ENCODE measurements at places on chromosomes 6 and 20. TPM values are rescaled to one million over a fixed set of nuclear protein-coding genes. Genes with fewer than 3 reads are reported as not detected.
A peak's percentile ranks its signal among the peaks of the same experiment; 100 is the strongest.

DNA sequence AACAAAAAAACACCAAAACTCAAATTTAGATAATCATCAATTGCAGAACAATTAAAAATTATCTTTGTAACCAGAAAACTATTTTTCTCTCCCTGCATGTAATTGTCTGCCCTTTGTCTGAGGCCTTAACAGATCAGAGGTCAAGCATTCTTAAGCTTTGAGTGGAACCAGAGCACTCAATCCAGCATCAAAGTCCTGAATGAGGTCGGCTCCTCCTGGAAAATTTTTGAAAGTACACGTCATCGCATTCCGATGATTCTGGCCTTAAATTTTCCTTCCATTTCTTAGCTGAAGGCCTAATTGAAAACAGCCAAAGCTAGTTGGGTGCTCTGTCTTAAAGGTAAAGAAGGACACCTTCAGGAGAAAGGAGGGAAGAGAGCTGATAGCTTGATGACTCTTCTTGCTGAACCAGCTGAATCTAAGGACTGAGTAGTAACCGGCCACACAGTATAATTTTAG is 510.2 kb upstream of the SULF2 start:
- no peak for DNase-seq
- H3K4me1 ChIP-seq = no peaks in the 10 kb centered on the region
- H3K27ac ChIP-seq = no peak overlapping the region
- no peak overlapping the region for H3K4me3 ChIP-seq
- peaks cover 5% of the 10 kb centered on the region for H3K27me3 ChIP-seq

SLC44A4 gene
- 0.12 TPM for total RNA-seq

GLP1R gene
- not detected for total RNA-seq

DNA sequence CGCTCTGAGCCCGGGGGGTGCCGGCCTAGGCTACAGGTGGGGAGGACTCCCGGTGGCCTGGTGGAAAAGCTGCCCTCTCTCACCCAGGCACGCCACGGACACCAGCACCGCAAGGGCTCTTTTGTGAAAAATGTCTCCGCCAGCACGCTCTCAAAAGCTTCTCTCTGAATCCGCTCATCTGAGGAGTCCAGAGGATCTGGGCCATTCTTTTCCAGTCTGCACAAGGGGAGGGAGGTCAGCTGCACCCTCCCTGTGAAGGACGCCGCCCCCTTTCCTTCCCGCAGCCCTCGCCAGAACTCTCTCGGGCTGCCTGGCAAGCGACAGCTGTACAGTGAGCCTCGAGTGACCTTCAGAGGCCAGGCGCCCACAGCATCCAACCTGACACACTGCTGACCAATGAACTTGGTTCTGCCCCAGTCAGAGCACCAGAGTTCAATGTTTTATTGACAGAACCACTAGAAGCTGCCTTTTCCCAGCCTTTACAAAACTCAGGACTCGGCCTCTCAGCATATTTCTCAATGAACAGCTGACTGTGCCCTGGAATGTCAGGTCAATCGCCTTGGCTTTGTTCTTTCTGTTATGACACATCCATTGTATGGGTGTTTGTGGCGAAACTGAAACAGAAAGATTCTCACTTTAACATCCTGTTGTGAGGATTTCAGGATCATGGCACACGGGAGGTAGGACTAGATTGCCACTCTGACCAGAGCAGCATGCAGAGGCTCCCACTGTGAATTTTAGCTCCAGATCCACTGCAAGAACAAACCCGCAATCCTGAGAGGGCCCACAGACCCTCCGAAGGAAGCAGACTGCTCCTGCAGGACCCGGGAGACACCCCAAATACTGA is 26.7 kb downstream of the SERPINB9 start:
- peaks cover 81% of the 10 kb centered on the region for H3K4me1 ChIP-seq
- DNase-seq = no peak
- H3K27me3 ChIP-seq = no peaks in the 10 kb centered on the region
- H3K4me3 ChIP-seq = peak overlapping the region; percentile 87
- H3K27ac ChIP-seq = peak overlapping the region; percentile 98

DNA sequence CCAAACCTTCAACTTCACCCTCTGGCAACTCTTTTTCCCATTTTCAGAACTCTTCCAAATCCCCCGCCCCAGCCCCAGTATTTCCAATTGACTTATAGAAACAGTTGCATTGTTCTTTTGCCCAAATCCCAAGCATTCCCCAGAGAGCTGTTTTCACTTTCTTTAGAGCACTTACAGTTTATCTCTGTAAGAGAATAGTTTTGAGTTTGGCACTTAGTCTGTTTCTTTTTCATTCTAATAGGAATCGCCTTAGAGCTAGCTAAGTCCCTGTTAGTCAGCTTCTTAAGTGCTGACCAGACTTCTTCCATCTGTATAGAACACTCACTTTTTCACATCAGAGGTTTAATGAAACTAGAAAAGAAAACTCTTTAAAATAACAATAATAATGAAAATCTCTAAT is 374.2 kb upstream of the FLRT3 start:
- H3K27ac ChIP-seq = no peak overlapping the region
- H3K36me3 ChIP-seq = no peaks in the 10 kb centered on the region
- no peaks in the 10 kb centered on the region for H3K27me3 ChIP-seq
- DNase-seq = no peak
- H3K4me3 ChIP-seq = no peak overlapping the region

SSTR4 gene
- total RNA-seq = not detected

GHRH gene
- total RNA-seq = not detected

- H3K27me3 ChIP-seq = no peaks in the 10 kb centered on the region
- H3K36me3 ChIP-seq = no peaks in the 10 kb centered on the region
- H3K27ac ChIP-seq = no peak overlapping the region
- H3K4me1 ChIP-seq = no peaks in the 10 kb centered on the region
These were observed 353.3 kb downstream of the ZFAND3 start for GRCh38 chr6:38172739-38173410.

GRCh38 chr6:116866281-116866871 is 10.7 kb upstream of the RFX6 start:
- H3K4me3 ChIP-seq = no peak overlapping the region
- H3K36me3 ChIP-seq = no peaks in the 10 kb centered on the region
- peaks cover 3% of the 10 kb centered on the region for H3K27me3 ChIP-seq
- H3K27ac ChIP-seq = no peak overlapping the region
- DNase-seq = no peak
- H3K4me1 ChIP-seq = no peaks in the 10 kb centered on the region

PHACTR3 gene
- total RNA-seq = not detected

AKAP12 gene
- total RNA-seq = 0.78 TPM

- no peak overlapping the region for H3K27ac ChIP-seq
- no peak overlapping the region for H3K4me3 ChIP-seq
- DNase-seq = no peak
- H3K27me3 ChIP-seq = no peaks in the 10 kb centered on the region
These were observed 360.7 kb downstream of the SAMD5 start for GRCh38 chr6:147869201-147869600.

OXT gene
- not detected for total RNA-seq

DNA sequence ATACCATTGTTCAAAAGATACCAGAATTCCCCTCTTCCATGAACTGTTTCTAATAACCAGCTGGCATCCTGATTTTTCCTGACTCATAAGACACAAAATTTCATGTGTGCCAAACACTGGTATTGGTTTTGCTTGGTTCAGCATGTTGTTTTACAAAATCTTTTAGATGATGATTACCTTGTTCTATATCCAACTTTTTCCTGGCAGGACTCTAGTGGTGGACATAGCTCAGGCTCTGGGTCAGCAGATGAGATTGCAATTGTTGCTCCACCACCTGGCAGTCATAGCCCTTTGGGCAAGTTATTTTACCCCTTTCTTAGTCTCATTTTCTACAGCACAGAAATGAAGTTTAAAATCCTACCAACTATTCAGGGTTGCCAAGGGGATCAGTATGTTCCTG is 6.2 kb downstream of the TRIM38 start:
- no peak overlapping the region for H3K4me3 ChIP-seq
- no peak overlapping the region for H3K27ac ChIP-seq
- peaks cover 86% of the 10 kb centered on the region for H3K4me1 ChIP-seq

- H3K4me3 ChIP-seq = no peak overlapping the region
- peaks cover 54% of the 10 kb centered on the region for H3K4me1 ChIP-seq
- peak overlapping the region; percentile 76 for H3K27ac ChIP-seq
- H3K36me3 ChIP-seq = peaks cover 9% of the 10 kb centered on the region
- no peak for DNase-seq
These were observed 9.9 kb downstream of the CCDC167 start for GRCh38 chr6:37489697-37490336.

- no peak overlapping the region for H3K27ac ChIP-seq
- H3K36me3 ChIP-seq = no peaks in the 10 kb centered on the region
- peaks cover 2% of the 10 kb centered on the region for H3K27me3 ChIP-seq
- no peaks in the 10 kb centered on the region for H3K4me1 ChIP-seq
- H3K4me3 ChIP-seq = no peak overlapping the region
These were observed 14.9 kb downstream of the SYCP2L start for GRCh38 chr6:10901770-10902169.

DNA sequence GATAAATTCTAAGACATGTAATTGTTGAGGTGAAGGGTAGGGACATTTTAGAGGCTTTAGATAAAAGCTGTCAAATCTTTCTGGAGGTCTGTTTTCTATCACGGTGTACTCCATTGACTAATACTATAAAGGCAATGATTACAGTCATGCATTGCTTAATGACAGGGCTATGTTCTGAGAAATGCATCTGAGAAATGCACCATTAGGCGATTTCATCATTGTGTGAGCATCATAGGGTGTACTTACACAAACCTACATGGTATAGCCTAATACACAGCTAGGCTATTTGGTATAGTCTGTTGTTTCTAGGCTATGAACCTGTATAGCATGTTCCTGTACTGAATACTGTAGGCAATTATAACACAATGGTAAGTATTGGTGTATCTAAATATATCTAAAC is 71.3 kb upstream of the FYN start:
- no peak for DNase-seq
- H3K27ac ChIP-seq = no peak overlapping the region
- no peak overlapping the region for H3K4me3 ChIP-seq
- H3K36me3 ChIP-seq = peaks cover 2% of the 10 kb centered on the region
- no peaks in the 10 kb centered on the region for H3K4me1 ChIP-seq

CMTR1 gene
- total RNA-seq = 53.5 TPM

- no peaks in the 10 kb centered on the region for H3K4me1 ChIP-seq
- H3K27ac ChIP-seq = no peak overlapping the region
- no peak overlapping the region for H3K4me3 ChIP-seq
These were observed 224.4 kb downstream of the OGFRL1 start for GRCh38 chr6:71513036-71513435.

- peaks cover 12% of the 10 kb centered on the region for H3K27me3 ChIP-seq
- H3K4me3 ChIP-seq = no peak overlapping the region
- no peaks in the 10 kb centered on the region for H3K4me1 ChIP-seq
- no peak overlapping the region for H3K27ac ChIP-seq
- DNase-seq = no peak
These were observed 27.8 kb upstream of the RNF144B start for GRCh38 chr6:18359237-18359885.

DNA sequence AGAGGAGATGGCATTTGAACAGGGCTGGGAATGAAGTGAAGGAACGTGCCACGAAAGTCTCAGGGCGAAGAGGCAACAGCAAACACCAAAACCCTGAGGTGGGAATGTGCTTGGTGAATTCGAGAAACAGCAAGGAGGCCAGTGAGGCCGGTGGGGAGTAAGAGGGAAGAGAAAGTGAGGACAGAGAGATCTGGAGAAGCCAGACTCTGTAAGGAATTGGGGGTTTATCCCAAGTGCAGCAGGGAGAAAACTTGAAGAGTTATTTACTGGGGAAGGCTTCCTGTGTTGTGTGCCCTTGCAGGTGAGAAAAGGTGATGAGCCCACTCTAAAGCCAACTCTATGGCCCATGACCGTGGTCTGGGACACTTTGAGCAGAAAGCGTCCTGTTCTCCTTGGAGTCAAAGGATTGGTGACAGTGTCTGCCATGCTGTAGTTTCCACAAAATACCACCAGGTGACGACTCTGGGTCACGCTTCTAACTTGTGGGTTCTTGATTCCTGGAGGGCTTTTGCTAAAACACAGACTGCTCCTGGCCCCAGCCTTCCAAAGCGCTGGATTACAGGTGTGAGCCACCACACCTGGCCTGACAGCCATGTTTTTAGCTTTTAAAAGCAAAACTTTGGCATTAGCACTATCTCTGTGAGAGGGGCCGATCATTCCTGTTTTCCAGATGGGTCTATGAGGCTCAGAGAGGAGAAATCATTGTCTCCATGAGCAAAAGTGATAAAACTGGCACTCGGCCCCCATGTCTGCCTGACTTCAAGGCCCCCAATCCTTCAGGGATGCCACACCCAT is 18.0 kb upstream of the CSNK2A1 start:
- H3K4me3 ChIP-seq = no peak overlapping the region
- no peaks in the 10 kb centered on the region for H3K4me1 ChIP-seq
- no peak overlapping the region for H3K27ac ChIP-seq
- H3K36me3 ChIP-seq = no peaks in the 10 kb centered on the region
- DNase-seq = peak; percentile 20
- H3K27me3 ChIP-seq = peaks cover 19% of the 10 kb centered on the region

DNA sequence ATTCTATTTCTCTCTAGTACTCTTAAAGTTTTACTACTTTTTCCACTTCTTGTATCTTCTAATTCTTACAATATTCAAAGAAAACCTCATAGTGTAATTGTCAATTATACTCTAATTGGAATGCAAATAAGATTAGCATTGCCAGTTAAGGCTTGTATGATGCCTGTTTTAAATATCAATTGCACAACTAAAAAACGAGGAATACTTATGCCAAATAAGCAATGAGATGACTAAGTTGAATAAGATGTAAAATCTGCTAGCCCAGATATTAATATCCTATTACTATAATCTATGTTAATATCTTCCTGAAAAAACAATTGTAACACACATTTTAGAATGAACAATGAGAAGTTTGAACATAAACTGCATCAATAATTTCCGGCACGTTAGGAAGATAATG is 13.3 kb upstream of the AKAP7 start:
- no peak for DNase-seq
- no peak overlapping the region for H3K27ac ChIP-seq
- H3K4me3 ChIP-seq = no peak overlapping the region

- DNase-seq = no peak
- H3K27me3 ChIP-seq = no peaks in the 10 kb centered on the region
- H3K27ac ChIP-seq = no peak overlapping the region
- no peak overlapping the region for H3K4me3 ChIP-seq
- H3K36me3 ChIP-seq = no peaks in the 10 kb centered on the region
- H3K4me1 ChIP-seq = no peaks in the 10 kb centered on the region
These were observed 62.3 kb upstream of the SHLD1 start for GRCh38 chr20:5687884-5688283.

DNA sequence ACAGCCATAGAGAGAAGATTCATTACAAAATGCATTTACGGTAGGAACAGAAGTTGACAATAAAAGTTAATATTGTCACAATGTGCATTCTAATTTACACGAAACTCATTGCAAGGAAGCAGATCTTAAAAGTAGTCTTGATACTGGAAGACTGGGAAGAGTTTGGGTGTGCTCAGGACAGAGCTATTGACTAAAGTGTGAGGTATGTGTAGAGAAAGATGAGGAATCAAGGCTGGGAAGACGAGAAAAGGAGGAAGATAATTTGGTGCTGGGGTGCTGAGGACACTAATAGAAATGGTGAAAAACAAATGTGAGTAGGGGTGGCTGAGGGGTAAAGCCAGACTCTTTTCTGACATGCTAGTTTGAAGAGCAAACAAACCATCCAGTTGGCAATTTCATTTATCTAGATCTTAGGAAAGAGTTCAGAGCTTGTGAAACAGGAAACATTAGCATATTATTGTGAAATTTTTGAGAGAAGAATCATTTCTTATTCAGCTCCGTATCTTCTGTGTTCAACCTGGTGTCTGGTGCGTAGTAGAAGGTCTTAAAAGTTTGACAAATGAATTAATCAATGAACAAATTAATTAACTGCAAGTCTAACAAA is 72.7 kb downstream of the ELOVL4 start:
- no peak overlapping the region for H3K4me3 ChIP-seq
- no peaks in the 10 kb centered on the region for H3K36me3 ChIP-seq
- no peak for DNase-seq
- H3K27ac ChIP-seq = no peak overlapping the region
- H3K4me1 ChIP-seq = peaks cover 5% of the 10 kb centered on the region
- H3K27me3 ChIP-seq = peaks cover 13% of the 10 kb centered on the region

Measured in activated T-helper 1 cell treated with anti-CD3 and anti-CD28 coated beads, Interleukin-12 subunit alpha, Interleukin-12 subunit beta, Interleukin-2, Interleukin-4 antibody, amounts not matched to agents 30 ng/mL and 10 ng/mL and 1 ng/mL, durations not matched to agents 14 hours and 24 hours and 36 hours (primary cell).